AG04449 (cell line): ENCODE measurements at places on chromosomes 3 and 15.

DNA sequence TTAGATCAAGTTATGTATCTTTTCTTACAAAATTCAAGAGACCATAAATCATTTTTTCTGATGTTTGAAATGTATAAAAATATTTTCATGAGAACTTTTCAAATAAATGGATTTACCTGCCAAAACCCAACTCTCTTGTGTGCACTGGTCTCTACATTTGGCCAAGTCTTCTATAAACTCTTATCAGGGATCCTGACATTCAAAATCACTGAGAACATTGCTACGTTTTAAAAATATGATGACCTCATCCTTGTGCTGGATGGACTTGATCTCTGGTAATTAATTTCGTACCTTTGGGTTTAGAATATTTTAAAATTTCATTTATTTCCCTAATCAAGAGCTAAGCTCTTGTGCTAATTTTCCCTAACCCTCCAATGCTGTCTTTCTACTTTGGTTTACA is 127.4 kb downstream of the ATP8B4 start:
- DNase-seq: no peak

GRCh38 chr15:62894322-62895085 is 148.0 kb upstream of the TPM1 start:
- DNase-seq: no peak

DNA sequence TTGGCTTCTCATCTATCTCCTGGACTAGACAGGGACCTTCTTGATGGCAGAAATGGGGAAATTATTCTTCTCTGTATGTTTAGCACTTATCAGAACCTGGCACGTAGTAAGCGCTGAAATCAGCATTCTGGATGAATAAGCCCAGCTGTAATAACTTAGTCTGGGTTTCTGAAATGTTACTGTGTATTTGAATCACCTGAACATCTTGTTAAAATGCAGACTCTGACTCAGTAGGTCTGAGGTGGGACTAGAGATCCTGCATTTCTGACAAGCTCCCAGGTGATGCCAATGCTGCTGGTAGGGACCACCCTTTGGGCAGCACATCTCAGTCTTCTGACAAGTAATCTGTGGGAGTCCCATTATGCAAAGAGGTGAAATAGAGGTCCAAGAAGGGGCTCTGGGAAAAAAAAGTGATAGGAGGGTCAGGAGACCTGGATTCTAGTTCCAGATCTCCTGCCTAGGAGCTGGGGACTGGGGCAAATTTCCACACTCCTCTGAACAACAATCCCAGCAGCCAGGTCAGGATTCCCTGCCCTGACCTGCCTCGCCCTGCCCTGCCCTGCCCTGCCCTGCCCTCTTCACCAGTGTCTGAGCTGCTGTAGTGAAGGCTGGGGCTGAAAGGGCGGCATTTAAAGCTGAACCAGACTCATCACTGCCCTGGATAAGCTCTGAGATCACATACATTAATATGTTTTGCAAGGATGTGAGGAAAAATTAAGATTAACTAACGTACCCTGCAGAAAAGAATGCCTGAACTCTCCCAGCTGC is 17.2 kb upstream of the SLC6A11 start:
- no peak for DNase-seq

GRCh38 chr3:13853978-13854296 is 25.9 kb downstream of the WNT7A start:
- DNase-seq: no peak

DNA sequence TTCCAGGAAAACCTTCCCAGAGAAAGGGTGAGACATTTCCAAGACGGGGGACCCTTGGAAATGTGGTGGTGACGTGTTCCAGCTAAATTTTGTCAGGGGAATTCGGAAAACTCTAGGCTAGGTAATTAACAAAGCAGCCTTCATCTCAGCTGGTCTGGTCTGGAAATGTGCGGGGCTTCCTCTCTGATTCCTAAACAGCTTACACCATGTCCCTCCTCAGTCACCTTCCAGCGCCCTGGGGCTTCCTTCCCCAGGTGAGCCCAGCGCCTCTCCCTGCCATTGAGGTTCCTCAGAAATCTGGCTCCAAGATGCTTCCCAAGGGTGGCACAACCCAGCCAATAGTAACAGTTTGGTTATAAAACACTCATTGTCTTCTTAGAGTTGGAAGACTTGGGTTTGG is 571 bp downstream of the ACAD9 start:
- DNase-seq: no peak

GRCh38 chr3:11381141-11381540 is 108.9 kb downstream of the ATG7 start:
- DNase-seq: no peak

- no peak for DNase-seq
Observed at GRCh38 chr3:117843356-117843755, 1133.8 kb downstream of the TUSC7 start.

GRCh38 chr3:64612916-64613526 is 74.8 kb downstream of the ADAMTS9 start:
- DNase-seq: no peak

GRCh38 chr15:77369168-77369567 is 50.7 kb downstream of the PEAK1 start:
- no peak for DNase-seq

DNA sequence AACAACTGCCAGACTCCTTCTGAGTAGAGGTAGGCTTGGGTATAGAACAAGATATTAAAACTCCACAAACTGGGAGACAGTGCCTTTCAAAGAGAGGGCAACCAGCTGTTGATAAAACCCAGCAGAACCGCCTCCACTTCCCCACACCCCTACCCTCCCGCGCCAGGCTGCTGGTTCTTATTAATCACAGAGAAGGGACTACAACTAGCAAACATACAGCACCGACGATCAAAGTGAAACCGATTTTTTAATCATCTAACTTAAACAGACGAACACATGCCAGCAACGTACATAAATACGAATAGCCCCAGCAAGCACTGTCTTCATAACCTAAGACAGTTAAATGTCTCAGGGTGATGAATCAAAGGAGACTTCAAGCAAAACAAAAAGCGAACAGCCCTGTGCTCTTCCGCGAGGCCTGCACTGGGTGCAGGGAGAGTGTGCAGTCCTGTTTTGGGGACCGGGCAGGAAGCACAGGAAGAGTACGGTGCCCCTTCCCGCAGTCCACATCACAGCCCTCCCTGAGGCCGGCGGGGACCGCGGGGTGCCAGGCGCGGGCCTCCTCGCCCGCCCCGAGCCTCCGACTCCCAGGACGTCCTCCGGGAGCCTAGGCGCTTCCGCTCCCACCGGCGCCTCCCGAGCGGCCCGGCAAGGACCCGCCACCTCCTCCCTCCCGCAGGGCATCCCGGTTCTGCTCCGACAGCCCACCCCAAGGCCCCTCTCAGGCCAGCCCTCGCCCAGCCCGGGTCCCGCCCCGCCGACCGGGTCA is 75.1 kb upstream of the VGLL4 start:
- DNase-seq: no peak

- DNase-seq: no peak
Observed at GRCh38 chr15:22904736-22905135, 66.3 kb downstream of the NIPA2 start.

DNA sequence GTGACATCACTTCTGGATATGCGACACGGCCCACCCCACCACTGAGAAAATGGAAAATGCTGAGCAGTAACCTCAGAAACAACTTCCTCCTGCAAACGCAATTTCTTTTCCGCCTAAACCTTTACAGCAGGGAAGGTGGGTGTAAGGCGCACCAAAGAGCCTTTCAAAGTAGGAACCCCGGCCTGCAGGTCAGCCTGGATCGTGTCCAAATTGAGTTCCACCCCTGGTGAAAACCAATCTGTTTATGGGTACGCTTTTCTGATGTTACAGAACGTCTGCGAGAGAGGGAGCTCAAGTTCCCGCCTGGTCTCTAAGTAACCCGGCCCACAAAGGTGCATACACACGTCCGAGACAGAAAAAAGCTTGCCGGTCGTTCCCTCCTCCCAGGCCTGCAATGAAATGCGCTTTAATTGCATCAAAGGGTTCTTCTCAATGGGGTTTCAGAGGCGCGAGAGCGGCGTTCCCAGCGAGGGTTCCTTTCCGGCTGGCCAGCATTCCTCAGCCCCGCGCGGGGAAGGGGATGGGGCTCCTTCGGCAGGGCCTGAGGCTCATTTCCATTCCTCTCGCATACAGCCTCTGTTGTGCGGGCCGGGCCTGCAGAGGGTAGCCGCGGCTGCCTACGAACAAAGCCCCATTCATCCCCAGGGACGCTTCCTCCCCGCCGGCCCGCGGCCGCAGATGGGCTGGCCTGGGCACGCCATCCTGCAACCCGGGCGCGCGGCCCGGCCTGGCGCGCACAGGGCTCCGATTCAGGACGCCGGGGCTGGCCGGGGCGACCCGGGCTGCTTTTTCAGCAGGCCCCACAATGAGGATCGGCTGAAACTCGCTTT is 138.1 kb downstream of the TMCO5A start:
- no peak for DNase-seq

GRCh38 chr3:146223401-146224373 is 27.2 kb downstream of the PLSCR4 start:
- no peak for DNase-seq
